ENCODE measurements at places on chromosomes 5 and 9. TPM values are rescaled to one million over a fixed set of nuclear protein-coding genes. Genes with fewer than 3 reads are reported as not detected.

Gene MZB1
- total RNA-seq: 0.70 TPM

Gene DRD1
- total RNA-seq: not detected

- DNase-seq: no peak
Measured at GRCh38 chr5:176771102-176771845, 39.1 kb upstream of the UNC5A start.

- DNase-seq: no peak
Measured at GRCh38 chr9:120737416-120738165, 23.3 kb upstream of the MEGF9 start.

GRCh38 chr9:84305497-84306131 lies 34.9 kb downstream of the SLC28A3 start:
- no peak for DNase-seq

Gene RPL37
- total RNA-seq: 601 TPM

DNA sequence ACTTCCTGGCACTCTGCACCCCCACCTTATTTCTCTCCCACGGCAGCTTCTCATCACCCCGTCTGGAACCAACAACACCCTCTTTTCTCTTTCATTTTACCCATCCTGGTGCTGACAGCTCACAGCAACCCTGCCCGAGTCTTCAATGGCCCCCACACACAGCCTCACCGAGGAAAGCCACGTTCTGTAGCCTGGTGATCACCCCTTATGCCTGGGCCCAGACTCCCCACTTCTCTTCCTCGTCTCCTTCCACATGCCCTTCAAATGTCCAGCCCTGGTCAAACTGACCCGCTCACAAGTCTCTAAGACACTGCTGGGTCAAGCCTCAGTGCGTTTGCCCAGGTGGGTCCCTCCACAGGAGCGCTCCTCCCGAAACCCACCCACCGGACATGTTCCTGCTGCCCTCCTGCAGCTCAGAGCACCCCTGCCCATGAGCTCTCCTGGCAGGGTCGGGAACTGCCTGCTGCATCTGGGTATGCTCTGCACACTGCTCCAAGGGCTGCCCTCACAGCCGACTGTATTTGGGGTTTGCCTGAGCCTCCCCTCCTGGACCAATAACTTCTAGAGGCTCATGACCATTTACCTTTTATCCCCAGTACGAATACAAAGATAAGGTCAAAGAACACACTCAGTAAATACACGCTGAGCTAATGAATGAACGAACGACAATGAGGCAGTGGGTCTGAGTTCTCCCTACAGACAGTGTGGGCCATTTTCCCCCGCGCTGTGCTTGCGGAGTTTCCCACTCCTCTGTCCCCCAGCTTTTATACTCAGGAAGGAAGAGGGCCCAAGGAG lies 154.7 kb upstream of the PHYKPL start:
- DNase-seq: no peak

Gene TBC1D13
- 16.6 TPM for total RNA-seq

Gene CATSPER3
- 0.32 TPM for total RNA-seq

GRCh38 chr9:14349447-14350348 lies 35.8 kb upstream of the NFIB start:
- no peak for DNase-seq

Gene TMEFF1
- not detected for total RNA-seq

Gene CCDC171
- 1.6 TPM for total RNA-seq

GRCh38 chr9:137176302-137177182 lies 4.7 kb upstream of the TMEM210 start:
- no peak for DNase-seq

GRCh38 chr5:7425830-7426229 lies 29.9 kb downstream of the ADCY2 start:
- no peak for DNase-seq

DNA sequence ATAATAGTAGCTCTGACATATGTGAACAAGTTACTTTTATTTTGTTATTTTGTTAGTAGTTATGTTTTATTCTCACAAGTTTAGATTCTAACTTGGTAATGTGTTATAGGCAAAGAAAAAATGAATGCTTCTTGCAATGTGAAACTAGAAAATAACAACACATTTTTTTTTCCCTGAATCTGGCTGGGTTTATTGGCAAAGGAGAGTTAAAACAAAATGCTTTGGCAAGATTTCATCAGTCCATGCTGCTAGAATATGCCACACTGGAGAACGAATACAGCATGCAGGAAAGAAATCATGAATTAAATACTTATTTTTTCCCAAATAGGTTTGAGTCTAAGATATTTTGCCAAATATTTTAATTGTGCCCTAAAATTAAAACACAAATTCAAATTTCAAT lies 1048.1 kb upstream of the ACO1 start:
- DNase-seq: no peak

Measured in Right ventricle myocardium superior (tissue), 1 donor.